Right atrium auricular region (tissue), 2 donors: ENCODE measurements at places on chromosomes 12 and 14.

DNA sequence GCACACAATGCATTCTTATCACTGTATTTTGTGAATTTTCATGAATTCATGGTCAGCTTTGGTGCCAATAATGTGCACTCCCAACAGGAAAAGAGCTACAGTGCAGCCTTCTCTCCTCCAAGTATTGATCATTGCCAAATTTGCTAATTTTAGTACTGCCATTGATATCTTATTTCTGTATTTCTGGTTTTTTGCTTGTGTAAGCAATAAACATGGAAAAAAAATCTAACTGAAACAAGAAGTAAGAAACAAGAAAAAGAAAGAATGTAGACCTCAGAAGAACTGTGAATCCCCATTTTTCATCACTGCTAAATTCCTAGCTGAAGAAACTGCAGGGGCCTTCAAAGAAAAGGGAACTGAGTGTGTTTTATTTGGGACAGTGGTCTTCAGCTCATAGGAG, 161.2 kb downstream of the METTL25 start:
- no peaks in the 10 kb centered on the region for H3K4me1 ChIP-seq
- no peak overlapping the region for H3K27ac ChIP-seq
- no peaks in the 10 kb centered on the region for H3K27me3 ChIP-seq
- H3K36me3 ChIP-seq: no peaks in the 10 kb centered on the region

DNA sequence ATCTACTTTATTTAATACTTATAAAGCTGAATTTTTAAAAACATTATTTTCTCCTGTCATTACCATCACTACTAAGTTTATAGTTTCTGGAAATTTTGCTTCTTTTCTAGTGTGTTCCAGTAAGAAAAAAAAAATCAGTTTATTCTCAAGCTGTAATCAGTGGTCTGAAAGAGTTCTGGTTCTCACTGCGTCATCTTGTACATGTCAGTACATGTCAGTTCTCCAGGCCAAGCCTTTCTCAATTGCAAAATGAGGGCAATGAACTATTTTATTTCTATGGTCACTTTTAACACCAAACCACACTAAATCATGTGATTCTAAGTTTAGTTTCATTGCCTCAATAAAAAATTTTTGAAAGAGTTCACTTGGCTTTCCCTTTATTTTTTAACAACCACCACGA, 468.9 kb upstream of the LRFN5 start:
- H3K4me3 ChIP-seq: no peak overlapping the region
- H3K4me1 ChIP-seq: no peaks in the 10 kb centered on the region
- DNase-seq: no peak
- no peaks in the 10 kb centered on the region for H3K27me3 ChIP-seq
- no peaks in the 10 kb centered on the region for H3K36me3 ChIP-seq

DNA sequence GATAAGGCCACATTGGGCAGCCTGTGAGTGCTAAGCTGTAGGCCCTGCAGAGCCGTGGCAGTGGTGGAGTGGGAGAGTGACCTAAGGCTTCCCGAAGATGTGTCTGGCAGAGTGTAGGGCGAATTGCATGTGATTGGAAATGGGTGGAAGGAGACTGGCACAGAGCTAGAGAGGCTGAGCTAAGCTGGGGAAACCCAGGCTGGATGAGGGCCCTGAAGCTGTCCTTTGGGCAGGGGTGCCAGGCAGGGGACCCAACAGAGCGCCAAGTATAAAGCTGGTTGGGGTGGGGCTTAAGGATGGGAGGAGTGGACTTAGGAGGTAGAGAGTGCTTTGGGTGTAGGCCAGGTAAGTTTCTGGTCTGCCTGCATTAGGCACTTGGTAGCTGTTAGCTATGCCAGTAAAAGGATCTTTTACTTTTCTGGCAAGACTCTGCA, 47.9 kb downstream of the WDR20 start:
- no peak overlapping the region for H3K27ac ChIP-seq
- H3K4me3 ChIP-seq: no peak overlapping the region
- no peaks in the 10 kb centered on the region for H3K27me3 ChIP-seq
- H3K36me3 ChIP-seq: no peaks in the 10 kb centered on the region

GRCh38 chr14:75044752-75045151, 6.5 kb downstream of the MLH3 start:
- no peak overlapping the region for H3K4me3 ChIP-seq
- peaks cover 16% of the 10 kb centered on the region for H3K4me1 ChIP-seq
- H3K27me3 ChIP-seq: no peaks in the 10 kb centered on the region
- peaks cover 20% of the 10 kb centered on the region for H3K36me3 ChIP-seq
- DNase-seq: no peak
- H3K27ac ChIP-seq: no peak overlapping the region
